ENCODE measurements at places on chromosomes 1 and 21.

DNA sequence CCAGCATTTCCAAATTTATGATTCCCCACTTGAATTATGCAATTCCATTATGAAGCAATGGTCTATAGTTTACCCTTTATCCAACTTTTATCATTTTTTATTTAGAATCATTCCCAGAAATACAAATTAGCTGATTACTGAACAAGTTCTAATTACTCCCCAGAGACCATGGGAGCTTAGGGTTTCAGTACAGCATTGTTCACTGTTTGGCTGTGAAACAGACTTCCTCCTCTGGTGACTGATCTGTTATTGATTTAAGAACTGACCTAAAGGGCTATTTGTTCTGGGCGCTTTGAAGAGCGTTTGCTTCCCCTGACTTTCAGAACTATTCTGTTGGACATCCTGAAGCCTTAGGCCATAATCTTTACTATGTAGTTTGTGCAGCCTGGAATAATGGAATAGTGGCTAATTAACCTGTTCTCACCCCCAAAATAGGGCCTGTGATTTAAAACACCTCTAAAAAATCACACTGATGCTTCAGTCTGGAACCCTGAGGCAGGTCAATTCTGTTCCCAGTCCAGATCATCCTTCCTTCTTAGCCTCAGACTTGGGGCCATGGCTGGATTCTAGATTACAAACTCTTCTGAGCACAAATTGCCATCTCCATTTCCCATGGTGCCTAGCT, 58.7 kb downstream of the ALG14 start:
- no peak for DNase-seq

- no peak for DNase-seq
Measured at GRCh38 chr1:7650801-7651200, 120.3 kb upstream of the VAMP3 start.

DNA sequence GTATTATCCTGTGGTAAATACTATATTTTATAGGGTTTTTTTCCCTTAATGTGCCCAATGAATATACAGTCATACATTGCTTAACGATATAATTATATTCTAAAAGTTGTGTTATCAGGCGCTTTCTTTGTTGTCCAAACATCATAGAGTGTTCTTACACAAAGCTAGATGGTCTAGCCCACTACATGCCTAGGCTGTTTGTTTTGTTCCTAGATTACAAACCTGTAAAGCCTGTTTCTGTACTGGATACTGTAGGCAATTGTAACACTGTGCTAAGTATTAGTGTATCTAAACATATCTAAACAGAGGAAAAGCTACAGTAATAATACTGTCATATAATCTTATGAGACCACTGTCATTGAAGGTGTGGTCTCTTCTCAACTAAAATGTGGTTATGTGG, 242.6 kb upstream of the C1orf105 start:
- no peak for DNase-seq

DNA sequence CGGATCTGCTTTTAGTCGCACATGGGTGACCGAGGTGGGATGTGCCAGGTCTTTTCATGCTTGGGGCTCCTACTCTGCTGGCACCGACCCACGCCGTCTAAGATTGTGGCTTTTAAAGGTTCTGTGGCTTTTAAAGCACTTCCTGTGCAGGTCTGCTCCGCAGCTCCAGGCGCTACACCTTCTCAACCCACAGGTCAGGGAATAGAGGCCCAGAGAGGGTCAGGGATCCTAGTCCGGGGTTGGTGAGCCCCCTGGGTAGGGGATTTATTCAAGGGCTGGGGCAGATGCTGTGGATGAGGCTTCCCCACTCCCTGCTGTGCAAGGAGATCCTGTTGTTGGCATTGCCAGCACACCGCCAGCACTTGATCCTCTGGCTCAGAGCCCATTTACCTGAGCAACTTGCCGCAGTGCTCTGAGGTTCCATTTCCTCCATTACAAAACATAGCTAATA, 212.8 kb upstream of the RAB4A start:
- DNase-seq: peak; percentile 17

GRCh38 chr1:54354899-54355298, 51.3 kb downstream of the SSBP3 start:
- no peak for DNase-seq

DNA sequence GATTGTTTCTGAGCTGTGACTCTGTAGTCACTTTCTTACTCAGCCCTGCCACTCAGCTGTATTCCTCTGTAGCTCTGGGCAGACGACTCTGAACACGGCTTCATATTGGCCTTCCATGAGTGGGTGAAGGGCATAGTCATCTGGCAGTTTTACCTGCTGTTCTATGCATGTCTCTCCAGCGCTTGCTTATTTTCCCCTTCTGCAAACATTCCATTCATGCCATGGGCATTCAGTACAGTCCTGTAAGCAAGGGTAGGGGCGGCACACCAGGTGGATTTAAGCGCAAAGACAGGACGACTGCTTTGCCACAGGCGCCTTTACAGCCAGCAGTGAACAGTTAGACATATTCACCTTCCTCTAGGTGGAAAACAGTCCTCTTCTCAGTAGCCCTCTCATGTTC, 4.4 kb upstream of the WDR26 start:
- no peak for DNase-seq

DNA sequence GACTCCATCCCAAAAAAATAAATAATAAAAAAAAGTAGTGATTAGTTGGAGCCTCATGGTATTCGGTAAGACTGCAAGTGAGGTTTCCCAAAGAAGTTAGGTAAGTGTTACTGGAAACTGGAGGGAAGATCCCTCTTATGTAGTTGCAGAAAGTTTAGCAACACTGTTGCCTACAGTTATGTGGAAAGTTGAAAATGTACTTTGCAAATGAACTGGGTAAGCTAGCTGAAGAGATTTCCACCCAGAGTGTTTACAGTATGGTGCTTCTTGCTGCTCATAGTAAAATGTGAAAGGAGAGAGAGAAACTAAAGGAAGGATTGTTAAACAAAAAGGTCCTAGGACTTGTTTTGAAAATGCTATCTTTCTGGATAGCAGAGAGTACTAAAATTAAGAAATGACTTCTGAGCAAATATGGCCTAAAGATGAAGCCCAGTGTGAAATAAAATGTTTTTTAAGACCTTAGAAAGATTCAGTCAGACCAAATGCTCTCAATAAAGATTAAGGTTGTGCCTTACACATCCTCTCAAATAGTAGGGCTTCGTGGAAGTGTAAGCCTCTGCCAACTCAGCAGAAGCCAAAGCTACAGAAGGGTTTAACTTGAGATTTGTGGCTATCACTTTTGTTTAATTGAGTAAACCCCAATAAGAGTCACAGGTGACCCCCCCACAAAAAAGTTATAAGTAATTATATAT, 31.5 kb downstream of the RPS6KC1 start:
- DNase-seq: no peak

GRCh38 chr1:9419369-9420041, 119.8 kb upstream of the SLC25A33 start:
- no peak for DNase-seq

DNA sequence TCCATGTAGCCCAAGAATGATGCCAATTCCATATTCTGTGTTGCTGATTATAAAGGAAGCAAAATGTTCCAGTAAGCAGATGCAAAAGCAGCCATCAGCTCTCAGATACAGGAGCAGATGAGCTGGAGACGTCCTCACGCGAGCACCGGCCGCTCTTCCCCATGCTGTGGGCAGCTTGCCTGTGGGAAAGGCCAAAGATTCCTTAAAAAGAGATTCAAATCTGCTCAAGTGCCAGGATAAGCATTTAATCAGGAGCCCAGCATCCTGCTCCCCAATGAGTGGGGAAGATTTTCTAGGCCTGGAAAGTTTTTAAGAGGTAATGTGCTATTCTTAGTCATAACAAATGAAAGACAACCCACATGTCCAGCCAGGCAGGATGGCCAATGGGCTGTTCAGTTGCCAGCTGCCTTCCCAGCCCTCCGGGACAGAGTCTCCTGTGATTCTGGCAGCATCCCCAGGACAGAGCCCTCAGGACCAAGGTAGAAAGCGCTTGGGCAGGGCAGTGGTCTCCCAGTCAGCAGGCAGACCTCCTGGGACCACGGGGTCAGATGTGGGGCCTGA, 108.2 kb upstream of the TMPRSS2 start:
- no peak for DNase-seq

GRCh38 chr21:36250423-36251075, 69.4 kb upstream of the MORC3 start:
- no peak for DNase-seq

- no peak for DNase-seq
Measured at GRCh38 chr1:83805921-83806320, 193.0 kb downstream of the TTLL7 start.

DNA sequence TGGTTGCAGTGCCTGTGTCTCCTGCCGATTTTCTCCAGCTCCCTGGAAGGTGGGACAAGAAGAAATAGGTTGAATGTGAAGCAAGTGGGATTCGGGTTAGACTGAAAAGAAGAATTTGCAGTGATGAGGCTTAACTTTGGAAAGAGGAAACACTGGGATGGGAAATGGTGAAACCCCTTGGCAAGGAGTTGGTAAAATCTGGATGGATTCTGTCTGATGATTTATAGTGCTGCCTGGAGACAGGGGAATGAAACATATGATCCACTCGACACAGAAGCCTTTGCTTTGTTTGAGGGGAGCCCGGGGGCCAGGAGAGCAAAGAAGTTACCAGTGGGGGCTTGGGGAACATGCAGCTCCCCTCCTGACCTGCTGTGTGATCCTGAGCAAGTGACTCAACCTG, 67.2 kb downstream of the UBIAD1 start:
- DNase-seq: no peak

- DNase-seq: no peak
Measured at GRCh38 chr21:26546446-26547097, 26.5 kb downstream of the CYYR1 start.

- no peak for DNase-seq
Measured at GRCh38 chr1:109481646-109482045, 2.1 kb upstream of the ATXN7L2 start.

GRCh38 chr1:40161888-40162397, 756 bp downstream of the RLF start:
- DNase-seq: no peak

Measured in CD4-positive, alpha-beta T cell (primary cell).